ENCODE measurements at places on chromosomes 7 and 10.
A peak's percentile ranks its signal among the peaks of the same experiment; 100 is the strongest.

- no peak for DNase-seq
Measured at GRCh38 chr7:44764081-44764480, 15.4 kb downstream of the ZMIZ2 start.

DNA sequence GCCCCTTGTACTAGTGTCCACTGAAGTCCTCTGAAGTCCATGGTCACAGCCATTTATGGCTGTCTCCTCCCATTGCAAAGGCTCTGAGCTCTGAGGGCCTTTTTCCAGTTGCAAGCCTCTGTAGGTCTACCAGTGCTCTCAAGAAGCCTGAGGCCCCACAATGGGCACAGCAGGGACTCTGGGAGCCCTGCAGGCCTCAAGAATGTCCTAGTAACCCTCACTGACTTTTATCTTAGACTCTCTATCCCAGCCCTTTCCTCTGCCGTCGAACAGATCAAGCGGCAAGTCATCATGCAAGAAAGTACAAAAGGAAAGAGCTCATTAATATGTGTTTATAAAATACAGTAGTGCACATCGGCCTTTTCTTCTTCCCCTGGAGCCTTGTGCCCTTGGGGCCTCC, 23.4 kb downstream of the VWA2 start:
- no peak for DNase-seq

DNA sequence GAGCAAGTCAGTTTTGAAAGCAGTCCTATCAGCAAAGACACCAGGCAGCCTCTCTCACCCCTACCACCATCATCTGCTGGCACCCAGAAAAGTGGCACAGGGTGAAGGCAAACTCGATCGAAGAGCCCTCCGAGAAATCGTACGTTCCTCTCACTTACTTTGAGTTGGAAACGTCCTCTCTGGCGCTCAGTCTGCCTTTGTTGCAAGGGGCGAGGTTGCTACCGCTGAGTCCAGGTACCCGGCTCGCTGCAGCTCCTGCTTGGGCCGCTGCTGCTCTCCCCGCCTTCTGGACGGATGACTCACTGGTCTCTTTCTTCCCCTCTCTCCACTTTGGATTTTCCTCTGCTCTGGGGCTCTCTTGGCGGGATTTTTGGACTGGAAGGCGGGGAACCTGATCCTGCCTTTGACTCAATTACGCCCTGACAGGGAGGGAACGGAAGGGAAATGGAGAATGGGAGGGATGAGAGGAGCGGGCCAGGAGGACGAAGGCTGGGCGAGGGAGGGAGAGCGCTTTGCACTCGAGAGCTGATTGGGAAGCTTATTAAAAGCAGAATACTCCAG, at the start of gene PTN:
Gene PTN (minus strand): TSS at position 453 of the 561 bp plus-strand sequence. CDS start 88,760 bp downstream, outside the sequence.
- peak; percentile 62 for DNase-seq

- DNase-seq: no peak
Measured at GRCh38 chr10:92641492-92641891, 48.3 kb upstream of the HHEX start.

DNA sequence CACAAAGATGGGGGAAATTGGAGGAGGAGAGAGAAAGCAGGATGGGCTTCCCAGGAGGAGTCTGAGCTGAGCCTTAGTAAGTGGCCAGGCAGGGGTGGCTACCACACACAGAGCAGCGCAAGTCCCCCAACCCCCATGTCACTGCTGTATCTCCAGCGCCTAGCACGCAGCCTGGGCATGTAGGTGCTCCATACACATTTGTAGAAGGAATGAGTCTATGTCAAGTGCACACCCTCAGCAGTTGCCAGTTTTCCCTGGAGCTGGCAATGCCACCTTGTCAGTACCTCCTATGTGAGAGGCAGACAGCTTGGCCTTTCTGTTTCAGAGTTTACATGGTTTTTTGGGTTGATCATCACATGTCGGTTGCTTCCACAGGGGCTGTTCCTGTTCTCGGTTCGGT, 116.1 kb downstream of the CLEC2L start:
- DNase-seq: peak; percentile 60

GRCh38 chr7:7978860-7979259, 10.3 kb downstream of the GLCCI1 start:
- no peak for DNase-seq

- DNase-seq: peak; percentile 21
Measured at GRCh38 chr10:99560277-99561126, 27.8 kb downstream of the NKX2-3 start.

DNA sequence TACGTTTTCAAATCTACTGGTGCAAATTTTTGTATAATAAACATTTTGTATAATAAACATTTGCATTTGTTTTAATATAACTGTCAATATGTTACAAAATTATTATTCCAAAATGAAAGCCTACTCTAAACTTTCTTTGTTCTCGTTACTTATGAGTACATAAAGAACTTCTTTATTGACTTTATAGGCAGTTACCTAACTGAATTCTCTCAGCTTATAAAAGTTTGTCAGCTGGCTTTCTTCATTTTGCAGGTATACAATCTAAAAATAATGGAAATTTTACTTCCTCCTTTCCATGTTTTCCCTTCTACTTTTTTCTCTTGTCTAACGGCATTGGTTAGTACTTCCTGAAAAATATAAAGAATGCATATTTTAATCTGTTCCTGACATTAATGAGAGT, 137.1 kb downstream of the CHCHD3 start:
- DNase-seq: no peak

GRCh38 chr10:110574420-110574819, 6.9 kb downstream of the SMC3 start:
- DNase-seq: no peak

- no peak for DNase-seq
Measured at GRCh38 chr10:54441275-54441674, 359.8 kb downstream of the PCDH15 start.

DNA sequence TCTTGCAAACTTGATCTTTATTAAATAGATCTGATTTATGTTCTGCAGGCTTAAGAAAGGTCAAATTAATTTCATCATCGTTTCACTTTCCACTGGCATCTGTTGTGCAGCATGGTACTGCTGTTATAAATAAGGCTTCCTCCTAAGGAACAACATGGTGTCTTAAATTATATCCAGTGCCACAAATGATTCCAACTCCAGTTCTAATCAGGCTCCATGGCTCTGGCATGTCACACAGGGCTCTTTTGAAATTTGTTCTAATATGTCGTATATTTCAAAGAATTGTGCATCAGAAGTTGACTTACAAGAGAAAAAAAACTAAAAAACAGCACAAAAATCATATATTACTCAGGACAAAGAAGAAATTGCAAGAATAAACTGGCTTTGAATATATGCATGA, 1090.8 kb upstream of the CELF2 start:
- DNase-seq: no peak

- no peak for DNase-seq
Measured at GRCh38 chr7:82419200-82419599, 24.4 kb downstream of the CACNA2D1 start.

GRCh38 chr7:133369130-133369529, 116.3 kb downstream of the EXOC4 start:
- no peak for DNase-seq

GRCh38 chr10:102132563-102133372, at the start of gene PPRC1:
TSS of gene PPRC1 (plus strand) at chr10:102133040. CDS start at chr10:102133069, 29 bp downstream.
- peak; percentile 89 for DNase-seq

- DNase-seq: no peak
Measured at GRCh38 chr10:18271491-18271890, 131.3 kb downstream of the CACNB2 start.

GRCh38 chr10:28250782-28251181, 52.1 kb downstream of the MPP7 start:
- no peak for DNase-seq

- DNase-seq: no peak
Measured at GRCh38 chr7:24945899-24946298, 34.1 kb downstream of the OSBPL3 start.

DNA sequence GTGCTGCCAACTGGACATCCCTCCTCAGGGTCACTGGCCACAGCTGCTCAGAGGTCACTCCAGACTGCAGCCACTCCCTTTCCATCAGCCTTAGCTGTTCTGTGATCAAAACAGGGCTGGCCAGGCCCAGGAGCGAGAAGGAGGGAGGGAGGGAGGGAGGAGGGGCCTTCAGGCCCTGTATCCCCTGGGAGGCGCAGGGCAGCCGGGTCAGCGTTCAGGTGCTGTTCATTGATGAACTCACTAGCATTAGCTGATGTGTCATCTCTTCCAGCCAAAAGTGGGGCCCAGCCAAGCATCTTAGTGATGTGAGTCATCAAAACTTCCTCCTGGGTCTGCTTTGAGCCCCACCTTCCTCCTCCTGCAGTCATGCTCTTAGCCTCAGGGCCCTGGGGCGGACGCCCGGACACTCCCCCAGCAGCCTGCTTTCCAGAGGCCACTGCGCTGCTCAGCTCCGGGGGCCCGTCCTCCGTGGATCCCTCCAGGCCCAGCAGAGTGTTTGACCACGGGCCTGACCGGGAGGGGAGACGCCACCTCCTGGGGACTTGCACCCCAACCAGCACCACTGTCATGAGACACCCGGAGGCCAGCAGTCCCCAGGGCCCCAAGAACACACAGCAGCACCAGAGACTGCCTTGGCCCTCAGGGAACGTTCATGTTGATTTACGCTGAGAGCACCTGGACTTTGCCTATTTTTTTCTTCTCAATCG, 149.2 kb downstream of the PRKAG2 start:
- DNase-seq: no peak

DNA sequence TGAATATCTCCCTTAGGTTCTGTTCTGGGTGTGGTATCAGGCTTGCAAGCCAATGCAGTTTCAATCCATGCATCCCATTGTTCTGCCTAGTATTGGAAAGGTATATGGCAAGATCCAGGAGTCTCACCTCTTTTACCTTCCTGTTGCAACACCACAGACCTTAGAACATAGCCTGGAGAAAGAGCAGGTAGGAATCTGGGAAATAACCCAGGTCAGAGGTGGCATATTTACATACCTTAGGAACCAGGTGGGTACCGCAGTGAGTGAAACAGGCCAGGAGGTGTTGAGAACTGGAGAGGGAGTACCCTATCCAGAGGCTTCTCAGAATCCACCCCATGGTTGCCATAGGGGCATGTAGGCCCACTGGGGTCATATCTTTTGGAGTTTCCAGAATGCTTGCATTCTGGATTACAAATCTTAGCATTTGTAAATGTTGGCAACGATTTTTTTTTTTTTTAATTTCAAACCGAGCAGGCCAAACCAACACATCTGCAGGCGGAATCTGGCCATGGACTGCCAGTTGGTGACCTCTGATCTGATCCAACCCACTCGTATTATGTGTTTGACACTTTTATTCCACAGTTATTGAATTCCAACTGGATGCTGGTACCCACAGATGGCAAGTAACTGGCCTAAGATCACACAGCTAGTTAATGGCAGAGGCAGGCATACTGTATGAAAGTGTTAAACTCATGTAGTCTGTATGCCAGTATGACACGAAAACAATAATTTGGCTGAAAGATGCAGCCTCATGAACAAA, 180.3 kb upstream of the TCF7L2 start:
- DNase-seq: no peak

- DNase-seq: no peak
Measured at GRCh38 chr10:33800986-33801385, 466.5 kb upstream of the NRP1 start.

- no peak for DNase-seq
Measured at GRCh38 chr7:70044981-70045380, 446.7 kb downstream of the AUTS2 start.

DNA sequence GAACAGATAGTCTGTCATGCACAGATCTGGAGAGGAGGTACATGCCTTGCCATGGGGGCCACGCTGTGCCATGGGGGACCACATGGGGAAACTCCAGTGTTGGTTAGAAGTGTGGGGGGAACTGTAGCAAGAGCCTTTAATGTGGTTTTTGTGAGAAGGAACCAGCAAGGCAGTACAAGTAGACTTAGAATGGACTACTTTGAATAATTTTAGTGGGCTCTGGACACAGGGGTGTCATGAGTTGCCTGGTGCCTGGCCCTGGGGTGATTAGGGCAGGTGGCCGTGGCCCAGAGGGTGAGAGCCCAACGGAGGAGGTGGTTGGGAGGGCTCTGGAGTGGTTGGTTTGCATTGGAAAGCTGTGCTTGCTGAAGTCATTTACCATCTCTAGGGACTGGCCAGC, 77.2 kb downstream of the CXCL12 start:
- no peak for DNase-seq

DNA sequence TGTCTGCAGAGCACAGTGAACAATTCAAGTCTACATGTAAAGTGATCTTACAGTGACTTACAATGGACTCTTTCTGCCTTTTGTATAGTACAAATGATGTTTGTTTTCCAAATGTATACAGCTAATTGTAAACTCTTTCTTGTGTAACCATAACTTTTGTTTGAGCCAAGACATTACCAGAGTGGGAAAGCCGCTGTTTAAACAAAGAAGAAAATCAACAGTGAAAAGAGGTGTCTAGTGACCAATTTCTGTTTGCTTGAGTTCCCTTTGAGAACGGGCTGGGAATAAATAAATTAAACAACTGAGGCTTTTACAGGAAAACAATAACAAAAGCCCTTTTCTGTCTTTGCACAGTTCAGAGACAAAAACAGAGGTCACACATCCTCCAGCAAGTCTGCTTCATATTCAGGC, 1163.4 kb downstream of the CNTNAP2 start:
- DNase-seq: peak; percentile 75

- no peak for DNase-seq
Measured at GRCh38 chr10:31625566-31625965, 303.1 kb downstream of the ARHGAP12 start.

DNA sequence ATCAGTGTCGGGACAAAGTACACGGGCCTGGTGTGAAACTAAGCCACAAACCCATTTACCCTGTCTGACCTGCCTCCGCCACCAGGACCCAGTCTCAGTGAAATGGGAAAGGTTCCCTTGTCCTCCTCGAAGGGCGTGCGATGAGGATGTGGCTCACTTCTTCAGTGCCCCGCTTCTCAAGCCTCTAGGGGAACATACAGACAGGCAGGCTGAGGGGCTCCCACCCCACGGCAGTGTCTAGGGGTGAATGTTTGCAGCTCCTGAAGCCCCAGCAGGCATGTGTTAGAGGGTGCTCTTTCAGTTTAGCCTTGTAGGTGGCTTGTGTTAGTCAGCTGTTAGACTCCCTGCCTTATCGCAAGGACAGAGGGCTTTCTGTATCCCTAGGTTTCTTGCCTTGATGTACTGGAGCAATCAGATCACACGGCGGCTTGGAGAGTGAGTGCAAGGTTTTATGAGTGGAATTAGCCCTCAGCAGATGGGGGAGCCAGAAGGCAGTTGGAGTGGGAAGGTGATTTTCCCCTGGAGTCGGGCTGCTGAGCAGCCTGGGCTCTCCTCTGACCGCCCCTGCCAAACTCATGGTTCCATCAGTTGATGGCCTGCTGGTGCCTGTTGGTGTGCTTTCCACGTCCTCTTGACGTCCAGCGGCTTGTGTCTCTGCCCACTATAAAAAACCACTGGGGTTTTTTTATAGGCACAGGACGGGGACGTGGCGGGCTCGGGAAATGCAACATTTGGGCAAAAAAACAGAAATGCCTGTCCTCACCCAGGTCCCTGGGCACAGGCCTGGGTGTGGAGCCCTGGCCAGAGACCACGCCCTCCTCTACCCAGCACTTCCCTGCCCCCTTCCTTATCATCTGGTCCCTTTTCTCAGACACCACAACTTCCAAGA, 759 bp downstream of the NUDT1 start:
- DNase-seq: no peak

DNA sequence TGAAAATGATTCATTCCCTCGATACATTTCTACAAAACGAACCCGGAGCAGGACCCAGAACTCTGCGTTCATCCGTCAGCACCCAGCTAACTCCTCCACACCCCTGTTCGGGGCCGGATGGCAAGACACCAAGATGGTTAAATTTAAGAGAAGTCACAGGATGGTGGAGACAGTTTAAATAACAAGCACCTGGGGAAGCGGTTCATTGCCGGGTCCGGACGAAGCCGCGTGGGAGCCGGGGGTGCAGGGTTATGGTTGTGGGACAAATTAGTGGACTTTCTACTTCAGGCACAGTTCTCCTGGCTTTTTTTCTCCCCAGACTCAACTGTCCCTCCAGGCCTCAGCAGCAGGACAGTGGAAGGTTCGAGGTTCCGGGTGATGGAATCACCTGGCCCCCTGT, 45.4 kb downstream of the ASB13 start:
- DNase-seq: no peak

All from NCI-H2029 treated with DMSO at 0.1 percent for 48 hours (cell line).